ENCODE measurements at places on chromosomes 2 and 18.

DNA sequence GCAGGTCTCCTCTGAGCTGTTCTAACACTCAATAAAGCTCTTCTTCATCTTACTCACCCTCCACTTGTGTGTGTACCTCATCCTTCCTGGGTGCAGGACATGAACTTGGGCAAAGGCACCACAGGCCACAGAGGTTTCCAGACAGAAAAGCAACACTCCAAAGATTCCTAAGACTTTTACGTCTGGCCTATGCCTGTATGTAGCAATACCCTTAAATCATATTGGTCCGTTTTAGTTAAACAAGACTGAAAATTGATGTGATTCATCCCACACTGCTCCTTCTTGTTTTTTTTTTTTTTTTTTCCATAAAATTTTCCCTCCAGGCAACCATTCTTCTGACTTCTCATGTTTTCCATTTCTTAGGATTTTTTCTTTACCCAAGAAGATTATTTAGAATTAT, 404.3 kb downstream of the PID1 start:
- no peak for DNase-seq

GRCh38 chr2:143719406-143719805, 590.2 kb downstream of the ARHGAP15 start:
- DNase-seq: no peak

DNA sequence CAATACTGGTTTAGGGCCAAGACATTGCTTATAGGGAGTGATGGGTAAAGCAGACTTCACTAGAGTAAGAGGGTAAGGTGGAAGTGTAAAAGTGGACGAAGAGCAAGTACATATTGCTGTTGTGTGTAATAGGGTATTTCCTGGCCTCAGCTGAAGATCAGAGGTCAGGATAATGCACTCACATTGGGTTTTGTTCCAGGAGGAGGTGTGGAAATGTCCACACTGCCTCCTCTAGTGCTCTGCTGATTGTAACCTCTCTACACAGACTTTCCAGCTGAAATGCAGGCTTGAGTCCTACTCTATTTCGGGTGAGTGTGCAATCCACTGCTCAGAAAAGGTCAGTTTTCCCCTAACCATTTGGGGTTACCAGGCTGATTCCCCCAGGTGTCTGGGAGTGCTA, 41.7 kb upstream of the PLA2R1 start:
- DNase-seq: no peak

GRCh38 chr2:134335601-134336000, 81.7 kb downstream of the MGAT5 start:
- DNase-seq: no peak

All from activated CD8-positive, alpha-beta T cell treated with anti-CD3 and anti-CD28 coated beads, Interleukin-2, amount 10 ng/mL, durations not matched to agents 7 days and 5 days (primary cell).